NCI-H748 treated with DMSO at 0.1 percent for 48 hours (cell line): ENCODE measurements at places on chromosomes 2 and 18.

GRCh38 chr18:7824970-7825369 lies 257.9 kb downstream of the PTPRM start:
- DNase-seq: no peak

DNA sequence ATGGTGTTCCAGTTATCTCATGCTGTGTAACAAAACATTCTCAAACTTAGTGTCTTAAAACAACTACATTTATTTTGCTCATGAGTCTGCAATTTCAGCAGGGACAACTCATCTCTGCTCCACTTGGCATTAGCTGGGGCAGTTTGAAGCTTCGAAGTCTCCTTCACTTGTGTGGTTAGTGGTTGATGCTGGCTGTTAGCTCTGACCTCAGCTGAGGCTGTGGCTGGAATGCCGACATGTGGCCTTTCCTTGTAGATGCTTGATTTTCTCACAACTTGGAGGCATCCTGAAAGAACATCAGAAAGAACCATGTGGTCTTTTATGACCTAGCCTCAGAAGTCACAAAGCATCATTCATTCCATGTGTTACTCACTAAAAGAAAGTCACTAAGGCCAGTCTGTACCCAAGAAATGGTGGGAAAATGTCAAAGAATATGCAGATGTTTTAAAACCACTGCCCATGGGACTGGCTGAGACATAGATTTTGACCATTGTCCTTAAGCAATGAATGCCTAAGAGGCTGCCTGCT lies 3.8 kb upstream of the TMSB10 start:
- DNase-seq: no peak

- no peak for DNase-seq
These were observed 523.9 kb downstream of the SLC4A3 start for GRCh38 chr2:220151341-220151740.

DNA sequence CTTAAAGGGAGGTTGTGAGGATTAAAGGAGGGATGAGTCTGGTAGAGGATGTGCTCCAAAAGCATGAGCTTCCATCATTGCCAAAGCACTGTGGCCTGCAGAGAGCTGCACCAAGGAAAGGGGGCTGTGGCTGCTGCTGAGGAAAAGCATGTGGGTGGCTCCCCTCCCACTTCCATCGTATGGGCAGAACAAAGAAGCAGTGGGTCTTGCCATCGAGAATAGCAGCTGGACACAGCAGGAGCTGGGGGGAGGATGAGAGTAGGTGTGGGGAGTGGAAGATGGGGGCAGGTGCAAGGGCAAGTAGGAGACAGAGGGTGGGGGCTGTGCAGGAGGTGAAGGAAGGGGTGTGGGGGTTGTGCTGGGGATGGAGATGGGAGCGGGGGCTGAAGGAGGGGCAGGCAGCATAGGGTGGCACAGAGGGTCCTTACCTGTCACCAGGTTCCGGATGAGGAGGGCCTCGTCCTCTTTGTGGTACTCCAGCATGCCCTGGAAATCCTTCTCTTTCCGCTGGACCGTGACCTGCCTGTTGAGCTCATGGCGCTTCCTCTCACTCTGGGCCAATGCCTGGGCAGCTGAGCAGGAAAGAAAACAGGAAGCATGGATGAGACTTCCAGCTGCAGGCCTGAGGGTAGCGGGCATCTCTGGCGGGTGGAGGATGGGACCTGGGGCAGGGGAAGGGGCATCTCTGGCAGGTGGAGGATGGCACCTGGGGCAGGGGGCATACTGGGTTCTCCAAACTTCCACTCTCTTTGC lies 33.6 kb upstream of the ACAA2 start:
- no peak for DNase-seq

- DNase-seq: no peak
These were observed 3.7 kb downstream of the DYM start for GRCh38 chr18:49456794-49457193.

DNA sequence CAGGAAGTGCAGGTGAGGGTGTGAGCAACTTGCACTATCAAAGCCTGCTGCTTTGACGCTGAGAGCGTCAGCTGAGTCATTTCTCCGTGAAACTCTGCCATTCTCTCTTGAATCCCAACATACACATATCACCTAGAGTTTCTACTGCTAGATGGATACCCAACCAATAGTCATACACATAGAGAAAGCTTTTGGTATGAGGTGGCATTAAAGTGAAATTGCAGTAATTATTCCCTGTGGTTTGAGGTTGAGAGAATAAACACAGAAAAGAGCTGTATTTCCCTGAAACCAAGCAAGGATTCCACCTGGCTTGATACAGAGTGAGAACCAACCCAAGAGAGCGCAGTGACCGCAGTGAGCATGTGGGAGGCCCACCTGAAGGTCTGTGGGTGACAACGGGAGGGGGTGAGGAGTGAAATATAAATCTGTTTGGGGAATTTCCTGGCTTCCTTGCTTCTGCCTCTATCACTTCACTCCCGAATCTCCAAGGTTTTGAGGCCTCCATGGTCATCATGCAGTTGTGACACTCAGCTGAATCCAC lies 28.8 kb upstream of the TMEM18 start:
- no peak for DNase-seq

DNA sequence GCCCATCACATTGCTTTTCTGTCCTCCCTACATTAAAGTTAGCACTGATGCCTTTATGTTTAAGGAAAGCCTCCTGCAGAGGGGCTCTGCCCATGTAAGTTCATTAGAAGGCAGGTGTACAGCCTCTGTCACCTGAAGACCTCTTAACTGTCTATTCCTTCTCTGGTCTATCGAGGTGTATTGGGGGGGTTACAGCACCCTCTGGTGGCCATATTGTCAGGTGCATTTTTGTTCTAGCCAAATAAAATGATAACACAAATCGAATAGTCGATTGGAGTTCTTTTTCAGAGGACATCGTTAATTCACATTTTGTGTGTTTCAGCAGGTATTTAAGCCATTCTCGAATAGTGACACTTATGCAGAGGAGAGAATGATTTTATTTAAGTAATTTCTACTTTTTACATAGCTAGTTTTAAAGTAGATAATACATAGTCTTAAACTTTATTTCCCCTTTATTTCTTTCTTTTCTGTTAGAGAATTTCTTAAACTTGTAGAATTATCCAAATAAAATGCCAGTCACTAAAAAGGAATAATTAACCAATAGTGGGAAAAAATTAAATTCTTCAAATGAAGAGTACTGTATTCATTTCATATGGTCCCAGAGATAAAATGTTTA lies 136.8 kb downstream of the NEDD4L start:
- peak; percentile 67 for DNase-seq

GRCh38 chr2:44638649-44639048 lies 276.9 kb downstream of the CAMKMT start:
- no peak for DNase-seq

- DNase-seq: no peak
These were observed 403.3 kb upstream of the FANCL start for GRCh38 chr2:58644451-58644850.

GRCh38 chr2:161414042-161415033 lies 1.8 kb upstream of the TBR1 start:
- DNase-seq: peak; percentile 47

DNA sequence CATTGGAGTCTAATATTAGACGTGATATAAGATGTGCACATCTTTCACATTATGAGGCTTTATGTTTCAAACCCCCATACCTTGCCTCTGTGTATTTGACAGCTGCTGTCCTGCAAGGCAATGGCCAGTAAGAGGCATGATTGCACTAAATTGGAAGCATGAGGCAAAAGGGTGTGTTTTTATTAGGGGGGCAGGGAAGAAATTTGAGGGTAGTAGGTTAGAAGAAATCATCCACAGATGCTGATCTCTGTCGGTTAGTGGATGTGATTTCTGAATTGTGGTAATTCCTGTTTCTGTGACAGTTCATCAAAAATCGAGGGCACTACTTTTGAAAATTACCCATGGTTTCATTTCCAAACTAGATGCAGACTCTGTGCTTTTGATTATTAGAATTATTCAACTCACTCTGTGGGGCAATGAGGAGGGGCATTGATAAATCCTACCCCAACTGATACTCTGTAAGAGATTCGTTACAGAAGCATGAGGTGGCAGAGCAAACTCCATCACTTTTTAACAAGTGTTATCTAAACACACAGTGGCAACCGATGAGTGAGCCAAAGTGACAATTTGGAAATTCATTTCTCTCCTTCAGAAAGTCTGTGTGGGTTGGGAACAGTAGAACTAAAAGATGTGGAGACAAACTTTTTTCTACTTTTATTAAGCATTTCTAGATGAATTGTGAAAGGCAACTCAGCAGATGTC lies 453.0 kb downstream of the ARHGAP15 start:
- DNase-seq: no peak

- no peak for DNase-seq
These were observed 60.1 kb downstream of the RDH14 start for GRCh38 chr2:18500333-18500732.

- no peak for DNase-seq
These were observed 124.5 kb downstream of the CCDC102B start for GRCh38 chr18:68922392-68922791.

- no peak for DNase-seq
These were observed 71.1 kb upstream of the SH3BP4 start for GRCh38 chr2:234880551-234881211.

DNA sequence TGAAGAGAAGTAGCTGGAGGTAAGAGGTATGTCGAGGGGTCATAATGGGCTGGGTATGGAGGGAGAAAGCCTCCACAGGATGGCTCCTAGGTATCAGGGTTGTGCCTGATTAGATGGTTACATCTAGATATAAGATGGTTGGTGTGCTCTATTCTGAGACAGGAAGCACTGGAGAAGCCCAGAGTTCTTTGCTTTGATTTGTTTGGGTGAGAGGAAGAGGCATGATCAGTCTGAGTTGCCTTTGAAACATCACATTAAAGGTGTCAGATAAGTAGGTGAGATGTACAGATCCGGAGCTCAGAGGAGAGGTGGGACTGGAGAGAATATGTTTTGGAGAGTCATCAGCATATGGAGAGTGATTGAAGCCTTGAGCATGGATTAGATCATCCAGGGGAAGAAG lies 74.1 kb downstream of the KLHL29 start:
- no peak for DNase-seq

GRCh38 chr18:23133860-23134779 lies 1.2 kb upstream of the CABLES1 start:
- DNase-seq: peak; percentile 97
